Umbilical cord (tissue), 2 donors: ENCODE measurements at places on chromosomes 12 and 14.

DNA sequence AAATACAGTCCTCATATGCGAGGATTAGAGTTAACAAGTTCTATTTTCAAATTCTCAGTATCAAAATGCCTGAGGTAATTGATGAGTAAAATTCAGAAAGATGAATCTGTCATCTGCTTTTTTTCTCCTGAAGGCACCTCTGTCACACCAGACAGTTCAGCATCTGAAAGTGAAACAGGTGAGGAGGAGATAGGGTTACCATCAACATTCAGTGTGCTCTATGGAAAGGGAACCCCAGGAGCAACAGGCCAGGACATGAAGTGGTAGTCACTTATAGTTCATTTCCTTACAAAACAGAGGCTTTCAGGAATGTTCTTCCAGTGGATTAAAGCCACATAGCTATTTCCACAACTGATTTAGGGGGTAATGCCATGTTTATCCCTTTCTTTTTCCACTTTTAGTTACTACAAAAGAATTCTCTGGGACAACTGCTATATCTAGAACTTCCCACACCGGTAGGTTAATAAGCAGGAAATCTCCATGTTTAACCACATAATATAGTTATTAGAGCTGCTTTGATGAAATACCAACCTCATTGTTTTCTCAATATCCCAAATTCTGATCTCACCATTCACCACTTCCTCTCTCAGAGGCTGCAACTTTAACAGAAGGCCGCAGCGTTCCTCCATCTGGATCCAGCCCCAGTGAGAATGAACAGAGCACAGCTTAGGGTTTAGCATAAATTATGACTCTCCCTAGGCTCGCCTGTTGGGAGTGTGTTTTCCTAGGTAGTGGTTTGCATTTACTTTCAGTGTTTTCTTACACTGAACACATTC, 177.0 kb upstream of the CNTN1 start:
- DNase-seq: peak; percentile 86

GRCh38 chr12:114194956-114195355, 211.0 kb downstream of the TBX5 start:
- DNase-seq: no peak

- DNase-seq: peak; percentile 87
These were observed at the start of gene SLC25A21 for GRCh38 chr14:37172024-37172869. TSS of gene SLC25A21 (minus strand) at chr14:37172606.

- DNase-seq: no peak
These were observed 117.5 kb downstream of the UNC79 start for GRCh38 chr14:93548102-93548843.

DNA sequence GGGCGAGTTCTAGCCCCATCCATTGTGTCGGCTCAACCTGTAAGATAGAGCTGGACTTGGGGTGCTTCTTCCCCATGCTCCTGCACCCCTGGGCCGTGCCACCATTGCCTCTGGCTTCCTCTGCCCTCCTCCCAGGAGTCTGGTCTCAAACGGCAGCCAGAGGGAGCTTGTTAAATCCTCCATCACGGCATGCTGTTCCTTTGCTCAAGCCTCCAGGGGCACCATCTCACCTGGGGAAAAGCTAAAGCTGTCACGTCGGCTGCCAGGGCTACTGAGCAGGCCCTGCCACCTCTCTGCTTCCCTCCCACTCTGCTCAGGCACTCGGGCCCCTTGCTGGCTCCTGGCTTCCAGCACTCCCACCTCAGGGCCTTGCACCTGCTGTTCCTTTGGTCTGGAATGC, 140.4 kb downstream of the RBM19 start:
- no peak for DNase-seq

- no peak for DNase-seq
These were observed 25.0 kb downstream of the OTUB2 start for GRCh38 chr14:94051115-94051514.

DNA sequence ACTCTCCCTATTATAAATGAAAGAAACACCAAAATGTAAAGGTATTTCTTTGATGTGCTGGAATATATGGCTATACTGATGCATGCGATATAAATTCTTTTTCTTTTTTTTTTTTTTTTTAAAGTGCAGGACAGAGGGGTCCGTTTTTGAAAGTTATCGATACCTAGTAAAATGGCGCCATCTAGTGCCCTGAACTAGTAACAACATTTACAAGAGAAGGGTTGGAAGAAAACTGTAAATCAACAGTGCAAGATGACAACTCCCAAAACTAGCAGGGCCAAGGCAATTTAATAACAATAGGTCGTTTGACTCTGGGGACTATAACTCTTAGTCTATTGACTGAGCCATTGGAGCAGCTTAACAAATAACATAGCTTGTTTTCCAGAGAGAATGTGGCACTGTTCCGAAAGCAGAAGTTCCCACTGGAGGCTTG, 137.7 kb downstream of the SPTSSA start:
- peak; percentile 42 for DNase-seq

- no peak for DNase-seq
These were observed 26.8 kb downstream of the PLBD1 start for GRCh38 chr12:14540801-14541462.

DNA sequence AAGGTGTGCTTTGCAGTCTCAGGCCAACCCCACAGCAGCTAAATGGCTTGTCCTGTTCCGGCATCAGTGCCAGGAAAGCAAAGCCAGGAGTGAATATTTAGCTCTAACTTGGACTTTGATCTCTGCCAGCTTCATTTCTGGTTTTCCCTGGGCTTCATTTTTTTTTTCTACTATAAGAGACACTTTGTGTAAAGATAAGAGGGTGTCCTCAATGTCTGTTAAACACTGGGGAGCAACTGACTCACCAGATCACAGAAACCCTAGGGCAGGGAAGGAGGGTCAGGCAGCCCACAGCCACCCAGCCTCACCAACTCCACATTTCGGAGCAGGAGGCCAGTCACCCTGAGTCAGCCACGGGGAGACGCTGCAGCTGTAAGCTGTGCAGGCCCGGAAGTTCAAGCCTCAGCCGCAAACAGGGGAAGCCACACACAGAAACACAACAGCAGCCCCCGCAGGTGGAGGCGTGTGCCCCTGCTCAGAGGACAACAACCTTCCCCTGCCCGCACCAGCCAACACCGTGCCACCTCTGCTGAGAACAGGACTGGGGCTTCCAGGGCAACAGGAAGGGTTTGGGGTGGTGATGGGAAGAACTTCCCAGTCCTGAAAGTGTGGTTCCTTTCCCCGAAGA, 6.3 kb downstream of the TNFRSF1A start:
- DNase-seq: peak; percentile 71
